Activated T-helper 2 cell treated with anti-CD3 and anti-CD28 coated beads, Interferon-gamma antibody, Interleukin-2, Interleukin-4, amounts not matched to agents 10 μg/mL and 5 μg/mL and 100 μg/mL, durations not matched to agents 14 hours and 24 hours and 36 hours (primary cell): ENCODE measurements at places on chromosomes 2 and 18.

DNA sequence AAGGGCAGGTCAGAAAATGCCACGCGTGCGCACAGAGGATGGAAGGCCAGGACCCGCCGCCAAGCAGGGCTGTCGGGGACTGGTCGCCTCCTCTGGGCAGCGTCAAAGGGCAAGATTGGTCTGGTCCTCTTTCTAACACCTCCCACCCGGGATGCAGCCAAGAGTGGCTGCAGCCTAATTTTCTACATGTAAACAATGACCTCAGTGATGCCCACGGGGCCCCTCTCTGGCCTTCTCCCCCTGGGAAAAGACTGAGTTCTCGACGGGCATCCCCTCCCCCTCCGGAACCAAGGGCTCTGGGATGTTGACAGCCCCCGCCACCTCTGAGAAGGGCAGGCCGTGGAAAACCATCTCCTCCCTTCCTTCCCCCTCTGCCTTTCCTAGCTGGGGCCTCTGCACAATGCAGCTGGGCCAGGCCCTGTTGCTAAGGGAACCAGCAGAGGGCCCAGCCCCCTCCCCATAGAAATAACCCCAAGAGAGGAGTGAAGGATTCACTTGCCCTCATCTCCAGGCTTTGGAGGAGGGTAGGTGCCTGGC lies 80.0 kb upstream of the ZNF532 start:
- no peak for DNase-seq

GRCh38 chr2:31762085-31762484 lies 181.3 kb upstream of the SRD5A2 start:
- DNase-seq = no peak

DNA sequence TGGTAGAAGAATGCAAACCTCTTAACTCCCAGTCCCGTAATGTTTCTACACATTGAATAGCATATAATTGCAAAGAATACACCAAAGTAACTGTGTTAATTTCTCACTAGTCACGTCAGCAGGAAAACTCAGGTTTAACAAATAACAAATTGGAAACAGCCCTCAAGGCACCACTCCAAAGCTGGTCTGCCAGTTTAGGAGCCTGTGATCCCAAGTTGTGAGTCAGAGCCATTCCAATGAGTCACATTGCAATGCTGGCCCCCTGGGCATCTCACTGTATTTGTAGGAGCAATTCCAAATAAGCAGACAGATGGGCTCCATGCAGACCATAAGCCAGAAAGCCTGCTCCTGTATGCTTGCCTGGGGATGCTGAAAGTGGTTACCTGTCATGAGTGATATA lies 143.2 kb upstream of the SETBP1 start:
- DNase-seq = no peak

- no peak for DNase-seq
Observed at GRCh38 chr2:216279459-216279858, 92.8 kb downstream of the MARCHF4 start.

GRCh38 chr2:55051026-55051866 lies 995 bp upstream of the RTN4 start:
- DNase-seq = no peak

GRCh38 chr2:176565641-176566323 lies 296.5 kb downstream of the MTX2 start:
- no peak for DNase-seq

DNA sequence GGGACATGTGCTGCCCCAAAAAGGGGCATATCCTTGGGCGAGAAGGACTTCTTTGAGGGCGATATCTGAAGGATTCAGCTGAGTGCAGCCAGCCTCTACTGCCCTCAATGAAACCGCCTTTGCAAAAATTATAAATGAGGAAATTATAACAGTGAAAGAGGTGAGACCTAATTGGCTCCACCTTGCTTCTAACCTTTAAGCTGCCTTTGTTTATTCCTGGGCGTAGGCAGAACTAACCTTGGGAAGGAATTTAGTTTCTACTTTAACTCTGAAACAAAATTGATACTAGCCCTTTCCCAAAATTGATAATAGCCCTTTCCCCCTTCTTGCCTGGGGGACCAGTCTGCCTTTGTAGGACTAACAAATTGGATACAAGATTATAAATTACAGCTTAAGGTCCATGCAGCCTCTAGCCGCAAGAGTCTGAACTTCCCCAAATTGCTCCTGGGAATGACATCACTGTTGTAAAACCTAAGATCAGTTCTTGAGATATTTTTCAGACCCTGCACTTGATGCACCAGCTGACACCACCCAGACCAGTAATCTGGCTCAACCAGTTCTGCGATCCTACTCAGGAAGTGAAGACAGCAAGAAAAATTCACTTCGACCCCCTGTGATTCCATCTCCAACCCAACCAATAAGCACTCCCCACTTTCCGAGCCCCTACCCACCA lies 36.0 kb upstream of the ASAP2 start:
- DNase-seq = no peak

DNA sequence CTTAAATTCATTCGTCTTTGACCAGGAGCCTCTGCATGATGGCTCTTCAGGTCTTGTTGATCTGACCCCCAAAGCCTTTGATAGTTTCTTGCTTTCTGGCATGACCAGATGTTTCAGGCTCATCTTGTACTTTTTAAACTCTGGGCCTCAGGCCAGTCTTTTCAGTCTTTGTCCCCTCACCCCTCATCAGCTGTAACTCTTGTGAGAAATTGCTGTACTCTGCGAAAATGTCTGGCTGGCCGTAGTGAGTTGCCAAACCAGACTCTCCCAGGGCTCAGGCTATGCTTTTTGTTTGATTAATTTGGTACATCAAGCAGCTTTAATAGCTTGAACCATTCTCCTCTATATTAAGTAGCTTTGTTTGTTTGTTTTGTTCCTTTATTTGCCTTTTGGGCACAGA lies 75.9 kb downstream of the BABAM2 start:
- no peak for DNase-seq

- DNase-seq = no peak
Observed at GRCh38 chr2:172039011-172039704, 39.4 kb downstream of the METAP1D start.

- DNase-seq = no peak
Observed at GRCh38 chr18:76353046-76353445, 142.0 kb downstream of the ZNF516 start.

- no peak for DNase-seq
Observed at GRCh38 chr2:235728800-235729556, 235.1 kb downstream of the AGAP1 start.

- no peak for DNase-seq
Observed at GRCh38 chr18:54532222-54532621, 58.8 kb upstream of the DYNAP start.

GRCh38 chr2:160353166-160353565 lies 140.4 kb downstream of the RBMS1 start:
- no peak for DNase-seq

DNA sequence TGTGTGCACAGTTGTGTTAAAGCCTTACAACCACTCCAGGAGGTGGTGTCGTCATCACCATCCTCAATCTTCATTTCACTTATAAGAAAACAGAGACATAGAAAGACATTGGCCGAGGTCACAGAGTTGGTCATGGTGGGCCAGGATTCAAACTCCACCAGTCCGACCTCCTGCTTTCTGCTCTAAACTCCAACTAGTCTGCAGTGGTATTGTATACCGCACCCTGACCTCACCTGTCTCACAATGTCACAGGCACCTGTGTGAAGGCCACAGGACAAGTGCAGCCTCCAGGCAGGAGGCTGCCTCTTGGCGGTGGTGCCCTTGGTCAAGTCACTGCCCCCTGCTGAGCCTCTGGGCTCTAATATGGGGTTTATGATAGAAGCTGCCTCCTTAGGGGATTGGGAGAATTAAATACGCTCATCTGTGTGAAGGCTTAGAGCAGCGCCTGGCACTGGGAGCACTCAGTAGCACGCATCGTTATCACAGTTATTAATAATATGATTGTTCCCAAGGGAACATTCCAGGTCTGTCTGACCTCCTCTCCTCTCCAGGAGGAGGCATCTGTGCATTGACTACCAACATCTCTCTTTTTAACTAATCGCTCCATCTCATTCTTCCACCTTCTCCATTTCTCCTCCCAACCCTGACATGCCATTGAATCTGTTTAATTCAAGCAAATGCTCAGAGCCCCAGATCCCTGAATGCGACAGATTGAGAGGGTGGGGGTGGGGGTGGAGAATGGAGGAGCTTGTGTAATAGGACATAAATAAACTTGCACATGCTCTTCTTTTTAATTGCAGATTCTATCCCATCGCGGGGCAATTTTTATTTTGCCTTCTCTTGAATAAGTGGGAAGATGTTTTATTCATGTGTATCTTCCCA lies 112.7 kb downstream of the MCFD2 start:
- DNase-seq = no peak
